ENCODE measurements at places on chromosomes 1 and 21. TPM values are rescaled to one million over a fixed set of nuclear protein-coding genes. Genes with fewer than 3 reads are reported as not detected.

DNA sequence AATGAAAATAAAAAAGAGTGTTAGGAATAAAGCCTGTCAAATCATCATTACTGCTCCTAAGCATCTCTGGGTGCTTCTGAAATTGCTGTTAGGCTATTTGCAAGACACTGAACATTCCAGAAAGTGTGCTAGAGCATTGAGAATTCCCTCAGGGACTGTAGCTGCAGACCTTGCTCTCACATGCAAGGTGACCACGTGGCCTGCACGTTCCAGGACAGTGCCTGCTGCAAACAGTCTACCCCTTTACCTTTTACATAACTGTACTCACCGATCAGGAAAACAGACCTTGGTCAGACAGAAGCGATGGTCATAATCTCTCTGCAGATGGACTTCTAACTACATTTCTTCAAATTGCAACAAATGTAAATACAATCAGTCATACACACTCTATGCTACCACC is 164.5 kb downstream of the PSMG1 start:
- no peak overlapping the region for H3K4me3 ChIP-seq
- H3K4me1 ChIP-seq: peaks cover 20% of the 10 kb centered on the region
- no peaks in the 10 kb centered on the region for H3K36me3 ChIP-seq

GRCh38 chr1:222454782-222455181 is 93.1 kb downstream of the HHIPL2 start:
- H3K4me1 ChIP-seq: peaks cover 3% of the 10 kb centered on the region
- no peaks in the 10 kb centered on the region for H3K36me3 ChIP-seq
- no peak overlapping the region for H3K4me3 ChIP-seq

- no peak overlapping the region for H3K27ac ChIP-seq
- no peaks in the 10 kb centered on the region for H3K36me3 ChIP-seq
- DNase-seq: no peak
- no peak overlapping the region for H3K4me3 ChIP-seq
Measured at GRCh38 chr1:78283691-78284090, 207.1 kb upstream of the PTGFR start.

ACOT11 gene
- total RNA-seq: 0.41 TPM

ILDR2 gene
- 0.36 TPM for total RNA-seq
